ENCODE measurements at places on chromosomes 3 and 15.

DNA sequence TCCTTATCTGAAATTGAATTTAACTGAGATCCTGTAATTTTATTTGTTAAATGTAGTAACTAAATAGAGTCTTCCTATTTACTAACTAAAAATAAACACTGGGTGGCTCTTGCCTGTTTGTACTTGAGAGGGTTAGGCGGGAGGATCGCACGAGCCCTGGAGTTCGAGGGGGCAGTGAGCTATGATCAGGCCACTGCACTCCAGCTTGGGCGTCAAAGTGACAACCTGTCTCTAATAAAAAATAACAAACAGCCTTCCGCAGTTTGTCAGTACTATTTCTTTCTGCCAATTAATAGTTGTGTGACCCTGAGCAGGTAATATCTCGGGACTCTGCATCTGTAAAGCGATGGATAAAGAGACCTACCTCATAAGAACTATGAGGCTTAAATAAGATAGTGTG, 768 bp upstream of the PDE12 start:
- DNase-seq: no peak

DNA sequence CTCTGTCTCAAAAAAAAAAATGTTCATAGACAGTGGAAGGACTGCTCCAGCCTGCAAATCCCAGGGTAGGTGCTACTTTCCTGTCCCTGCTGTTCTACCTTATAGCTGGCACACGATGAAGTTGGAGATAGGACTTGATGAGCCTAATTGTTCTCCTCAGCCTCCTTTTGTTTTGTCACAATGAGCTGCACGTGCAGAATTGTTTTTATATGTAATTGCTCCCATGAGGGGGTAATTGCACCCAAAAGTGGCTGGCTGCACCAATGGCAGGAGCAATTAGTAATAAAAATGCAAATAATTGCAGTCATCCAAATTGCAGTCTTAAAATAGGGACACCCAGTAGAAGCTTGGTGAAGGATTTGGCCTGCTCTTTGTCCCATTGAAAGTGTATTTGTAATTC, 63.0 kb upstream of the PFN2 start:
- no peak for DNase-seq

DNA sequence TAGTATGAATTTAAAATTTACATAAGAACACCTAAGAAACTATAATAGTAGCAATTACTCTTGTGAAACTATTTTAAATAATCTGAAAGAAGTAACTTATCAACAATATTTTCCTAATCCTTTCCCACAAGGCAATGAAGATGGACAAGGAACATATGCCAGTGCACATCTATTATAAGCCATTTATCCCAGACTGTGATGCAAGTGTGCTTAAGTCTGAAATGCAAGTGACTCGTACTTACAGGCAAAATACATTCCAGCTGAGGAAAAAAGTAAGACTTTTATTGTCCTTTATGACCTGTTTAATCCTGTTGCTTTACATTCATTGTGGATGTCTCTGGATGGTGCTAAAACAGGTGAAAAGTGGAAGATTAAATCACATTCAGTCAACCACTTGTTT, 709.4 kb downstream of the ZNF385D start:
- DNase-seq: no peak

GRCh38 chr15:85692321-85692720, 102.4 kb downstream of the KLHL25 start:
- DNase-seq: no peak

- no peak for DNase-seq
Observed at GRCh38 chr3:142269767-142270166, 44.4 kb upstream of the GK5 start.

GRCh38 chr3:183050706-183051105, 48.6 kb downstream of the MCCC1 start:
- no peak for DNase-seq

- DNase-seq: no peak
Observed at GRCh38 chr3:88307666-88308065, 157.9 kb downstream of the C3orf38 start.

DNA sequence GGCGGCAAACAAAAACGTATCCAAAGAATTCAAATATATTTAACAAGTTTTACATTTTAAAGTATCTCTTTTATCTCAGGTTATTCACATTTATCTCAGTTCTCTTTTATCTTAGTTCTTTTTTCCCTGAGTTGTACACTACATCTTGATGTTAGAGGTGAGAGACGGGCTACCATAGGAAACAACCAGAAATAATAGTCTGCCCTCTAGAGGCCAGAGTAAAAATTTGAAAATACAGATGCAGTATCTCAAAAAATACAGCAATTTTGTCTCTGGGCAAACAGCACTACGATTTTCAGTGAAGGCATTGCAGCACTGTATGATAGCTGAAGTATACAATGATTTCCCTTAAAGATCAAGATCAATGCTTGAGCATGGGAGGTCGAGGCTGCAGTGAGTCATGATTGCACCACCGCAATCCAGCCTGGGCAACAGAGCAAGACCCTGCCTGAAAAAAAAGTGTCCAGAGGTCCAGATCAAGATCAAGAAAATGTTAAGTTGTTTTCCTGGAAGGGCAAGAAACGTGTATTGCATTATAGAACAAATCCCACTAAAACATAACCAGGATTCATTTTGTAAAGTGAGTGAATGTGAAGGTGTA, 82.6 kb upstream of the ATP11B start:
- no peak for DNase-seq

DNA sequence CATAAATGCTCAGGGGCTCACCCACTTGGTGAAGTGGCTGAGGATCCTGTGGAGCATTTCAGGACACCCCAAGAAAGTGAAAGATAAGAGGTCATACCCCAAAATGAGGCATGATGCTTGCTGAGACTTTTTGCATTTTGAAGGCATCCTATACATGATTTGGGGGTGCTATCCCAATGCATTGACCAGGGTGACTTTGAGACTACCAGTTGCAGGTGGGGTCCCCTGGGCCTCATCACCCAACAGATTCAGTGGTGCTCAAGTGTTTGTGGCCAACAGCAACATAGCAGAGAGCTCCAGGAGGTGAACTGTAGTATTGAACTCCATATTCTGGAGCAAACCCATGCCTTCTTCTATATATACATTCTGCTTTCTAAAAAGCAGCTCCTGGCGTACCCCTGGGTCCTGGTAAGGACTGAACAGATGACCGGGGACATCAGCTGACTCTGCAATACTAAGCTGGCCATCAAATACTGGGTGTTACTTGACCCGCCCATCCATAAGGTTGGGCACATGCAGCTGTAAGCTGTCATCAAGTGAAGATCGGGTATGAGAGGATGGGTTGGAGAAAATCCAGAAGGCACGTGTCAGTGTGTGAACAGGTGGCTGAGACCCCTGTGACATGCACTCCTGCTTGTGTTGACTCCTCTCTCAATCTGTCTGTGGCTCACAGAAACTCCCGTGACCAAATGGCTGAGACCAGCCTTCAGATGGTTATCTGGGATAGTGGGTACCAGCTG, 143.3 kb downstream of the KLF13 start:
- no peak for DNase-seq

DNA sequence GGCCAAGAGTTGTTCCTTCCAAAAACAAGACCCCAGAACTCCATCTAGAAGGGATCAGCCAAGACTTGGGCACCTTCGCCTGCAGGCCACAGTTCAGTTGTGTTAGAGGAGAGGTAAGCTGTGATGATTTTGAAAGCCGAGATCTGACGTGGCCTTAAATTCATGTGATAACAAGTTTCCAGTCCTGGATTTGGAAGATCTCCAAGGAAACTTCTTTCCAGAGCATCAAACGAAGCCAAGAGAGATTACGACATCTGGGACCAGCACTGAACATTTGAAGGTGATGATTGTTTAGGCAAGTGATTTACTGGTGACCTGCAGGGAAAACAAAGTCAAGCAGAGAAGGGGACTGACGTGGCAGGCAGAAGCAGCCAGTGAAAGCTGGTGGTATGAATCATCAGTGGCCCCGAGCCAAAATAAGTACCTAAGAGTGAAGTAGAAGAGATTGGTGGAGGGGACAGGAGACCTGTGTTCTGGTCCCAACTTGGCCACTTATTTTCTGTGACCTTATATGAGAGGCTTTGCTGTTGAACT, 339.0 kb upstream of the PROK2 start:
- DNase-seq: peak; percentile 70
